ENCODE measurements at places on chromosomes 2 and 18.
A peak's percentile ranks its signal among the peaks of the same experiment; 100 is the strongest.

DNA sequence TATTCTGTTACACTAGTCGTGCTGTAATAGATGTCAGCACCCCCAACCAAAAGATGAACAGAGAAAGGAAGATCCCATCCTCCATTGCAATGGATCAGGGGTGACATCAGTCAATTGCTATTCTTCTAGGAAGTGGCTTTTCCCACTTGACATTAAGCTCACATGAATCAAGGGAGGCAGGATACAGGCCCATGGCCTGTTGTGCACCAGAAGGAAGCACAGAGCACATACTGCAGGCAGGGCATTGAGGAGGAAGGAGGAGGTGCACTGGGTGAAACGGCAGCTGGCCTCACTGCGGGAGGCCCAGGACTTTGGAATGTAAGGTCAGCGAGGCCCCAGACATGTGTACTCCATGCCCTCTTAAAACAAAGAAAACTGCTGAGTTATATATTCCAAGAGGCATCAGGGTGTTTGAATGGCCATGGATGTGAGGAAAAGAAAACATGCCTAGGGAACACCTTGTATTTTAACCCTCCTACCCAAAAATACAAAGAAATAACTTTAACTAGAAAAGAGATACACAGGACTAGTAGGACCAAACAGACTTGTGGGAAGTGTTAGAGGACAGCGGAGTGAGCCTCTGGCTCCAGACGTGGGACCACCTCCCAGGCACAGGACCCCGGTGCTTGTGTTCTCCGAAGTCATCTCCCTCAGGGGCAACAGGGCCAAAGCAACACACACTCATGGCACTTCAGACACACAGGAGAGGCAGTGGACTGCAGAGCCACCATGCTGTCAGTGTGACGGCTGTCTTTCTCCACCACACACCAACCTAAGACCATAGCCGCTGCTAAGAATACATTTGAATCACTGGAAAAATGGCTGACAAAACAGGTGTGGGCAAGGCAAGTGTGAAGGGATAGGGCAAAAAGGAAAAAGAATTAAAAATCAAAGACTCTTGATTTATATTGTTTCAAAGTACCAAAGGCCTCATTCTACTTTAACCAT, 51.4 kb upstream of the RIOK3 start:
- DNase-seq: no peak

GRCh38 chr18:48126240-48126639, 195.8 kb upstream of the SMAD2 start:
- DNase-seq: no peak

- DNase-seq: no peak
Observed at GRCh38 chr2:199958014-199958413, 2.6 kb downstream of the MAIP1 start.

DNA sequence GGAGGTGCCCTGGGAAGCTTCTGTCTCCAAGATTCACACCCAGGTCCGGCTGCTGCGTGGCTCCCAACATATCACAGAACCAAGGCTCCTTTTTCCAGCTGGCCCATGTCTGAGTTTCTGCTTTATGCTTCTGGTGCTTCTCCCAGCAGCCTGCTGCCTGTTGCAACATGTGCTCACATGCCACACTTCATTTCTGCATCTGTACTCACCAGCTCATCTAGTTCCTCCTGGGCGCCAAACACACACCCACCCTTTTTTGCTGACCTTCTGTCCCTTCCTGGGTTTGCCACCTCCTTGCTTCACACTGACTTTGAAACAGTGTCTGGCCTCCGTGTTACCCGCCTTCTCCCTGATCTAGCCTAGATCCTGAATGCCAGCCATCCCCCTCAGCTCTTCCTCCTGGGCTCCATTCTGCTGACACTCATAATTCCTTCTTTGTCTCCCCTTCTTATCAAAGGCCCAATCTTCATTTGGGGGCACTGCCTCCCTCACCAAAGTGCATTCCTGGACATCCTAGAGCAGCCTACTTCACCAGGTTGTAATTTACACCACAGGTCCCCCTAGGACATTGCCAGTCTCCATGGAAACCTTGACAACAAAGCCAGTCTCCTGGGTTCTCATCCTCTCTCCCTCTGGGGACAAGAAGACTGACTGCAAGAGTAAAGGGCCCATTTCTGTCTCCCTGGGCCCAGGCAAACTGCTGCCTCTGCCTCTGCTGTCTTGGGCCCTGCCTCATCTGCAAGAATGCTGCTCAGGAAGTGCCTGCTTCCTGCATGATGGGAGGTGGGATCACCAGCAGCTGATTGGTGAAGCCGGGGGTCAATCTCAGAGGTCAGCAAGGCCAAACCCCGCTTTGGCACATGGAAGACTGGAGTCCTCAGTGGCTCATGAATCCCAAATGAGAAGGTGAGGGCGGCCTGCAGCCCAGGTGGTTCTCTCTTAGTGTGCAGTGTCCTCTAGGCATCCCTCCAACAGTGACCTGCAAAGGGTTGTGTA, 13.9 kb upstream of the PROM2 start:
- no peak for DNase-seq

- DNase-seq: peak; percentile 31
Observed at GRCh38 chr2:239735131-239735828, 289.9 kb downstream of the NDUFA10 start.

DNA sequence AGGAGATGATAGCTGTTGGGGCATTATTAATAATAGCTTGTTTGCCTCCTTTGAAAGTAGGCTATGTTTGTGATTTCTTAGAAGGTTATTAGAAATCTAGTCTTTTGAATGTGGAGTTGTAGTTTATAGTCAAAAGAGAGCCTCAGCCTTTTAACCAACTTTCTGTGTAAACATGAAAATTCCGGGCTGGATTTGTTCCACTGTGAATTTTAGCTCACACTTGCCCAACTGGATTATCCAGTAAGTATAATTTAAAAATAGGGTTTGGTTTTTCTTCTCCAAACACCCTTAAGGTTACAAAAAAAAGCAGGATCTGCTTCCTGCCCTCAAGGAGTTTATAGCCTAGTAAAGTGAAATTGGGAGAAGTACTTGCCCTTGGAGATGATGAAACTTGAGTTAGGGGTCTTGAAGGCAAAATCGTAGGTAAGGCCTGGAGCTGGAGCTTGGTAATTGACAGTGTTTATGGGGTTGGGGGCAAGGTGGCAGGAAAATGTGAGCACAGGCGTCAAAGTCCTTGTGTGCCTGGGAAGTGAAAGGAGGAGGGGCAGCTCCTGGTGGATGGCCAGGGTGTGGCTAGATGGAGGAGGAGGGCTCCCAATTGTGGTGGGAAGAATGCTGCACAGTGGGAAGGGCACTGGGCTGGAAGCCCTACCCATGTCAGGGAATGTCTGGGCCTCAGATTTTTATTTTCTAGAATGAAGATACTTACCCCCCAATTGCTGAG, 21.3 kb downstream of the ITGA6 start:
- DNase-seq: no peak

DNA sequence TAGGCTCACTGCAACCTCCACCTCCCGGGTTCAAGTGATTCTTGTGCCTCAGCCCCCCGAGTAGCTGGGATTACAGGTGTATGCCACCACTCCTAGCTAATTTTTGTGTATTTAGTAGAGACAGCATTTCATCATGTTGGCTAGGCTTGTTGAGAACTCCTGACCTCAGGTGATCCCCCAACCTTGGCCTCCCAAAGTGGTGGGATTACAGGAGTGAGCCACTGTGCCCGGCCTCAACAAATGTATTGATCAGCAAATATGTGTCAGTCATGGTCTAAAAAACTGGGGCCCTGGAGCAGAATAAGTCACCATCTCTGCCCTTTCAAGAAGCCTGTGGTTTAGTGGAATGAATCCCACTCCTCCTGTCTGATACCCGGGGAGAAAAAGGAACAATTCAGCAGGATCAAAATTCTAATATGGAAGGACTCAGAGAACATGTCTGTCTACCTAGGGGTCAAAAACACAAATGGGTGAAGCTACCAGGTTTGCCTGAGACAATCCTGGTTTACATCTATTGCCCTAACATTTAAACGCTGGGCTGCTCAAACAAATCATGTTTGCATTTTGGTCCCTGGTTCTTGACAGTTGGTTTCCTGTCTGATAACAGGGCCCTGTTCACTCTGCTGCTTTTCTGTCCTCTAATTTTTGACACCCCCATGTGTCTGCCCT, 21.6 kb downstream of the GCKR start:
- no peak for DNase-seq

GRCh38 chr2:30756051-30756719, 51.1 kb downstream of the CAPN13 start:
- DNase-seq: no peak

DNA sequence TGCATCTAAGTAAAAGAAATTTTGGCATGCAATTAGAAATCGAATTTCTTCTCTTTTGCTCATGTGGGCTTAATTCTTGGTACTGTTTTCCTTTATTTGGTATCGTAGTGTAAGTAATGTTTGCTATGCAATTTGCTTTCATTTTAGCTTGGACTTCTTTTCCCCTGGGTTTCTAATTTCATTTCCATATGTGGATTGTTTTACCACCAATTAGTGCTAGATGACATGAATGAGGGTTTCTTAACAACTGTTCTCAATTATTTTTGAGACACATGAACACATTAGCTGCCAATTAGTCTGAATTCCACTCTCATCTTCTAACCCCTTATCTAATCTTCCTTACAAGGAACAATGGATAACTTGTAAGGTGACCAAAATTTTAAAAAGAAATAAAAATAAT, 1047.2 kb upstream of the PIK3C3 start:
- no peak for DNase-seq

All from amygdala (tissue), 56 donors.